CD4-positive, alpha-beta memory T cell (primary cell): ENCODE measurements at places on chromosomes 7 and 10.

DNA sequence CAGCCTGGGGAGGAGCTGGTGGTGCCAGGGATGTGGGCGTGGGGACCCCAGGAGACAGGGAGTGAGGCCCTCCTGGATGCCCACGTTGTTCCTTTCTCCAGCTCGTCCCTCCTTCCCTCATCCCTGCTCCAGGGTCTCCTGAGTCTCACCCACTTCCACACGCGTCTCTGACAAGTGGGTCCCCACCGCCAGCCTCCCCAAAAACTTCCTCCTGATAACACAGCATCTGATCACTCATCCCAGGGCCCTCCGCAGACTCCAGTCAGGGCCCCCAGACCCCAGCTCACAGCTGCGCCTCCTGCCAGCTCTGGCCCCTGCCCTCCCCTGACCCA, 60.6 kb upstream of the INPP5A start:
- H3K27ac ChIP-seq, result no peak overlapping the region
- H3K27me3 ChIP-seq, result no peaks in the 10 kb centered on the region
- H3K36me3 ChIP-seq, result no peaks in the 10 kb centered on the region
- DNase-seq, result no peak
- no peak overlapping the region for H3K4me3 ChIP-seq

DNA sequence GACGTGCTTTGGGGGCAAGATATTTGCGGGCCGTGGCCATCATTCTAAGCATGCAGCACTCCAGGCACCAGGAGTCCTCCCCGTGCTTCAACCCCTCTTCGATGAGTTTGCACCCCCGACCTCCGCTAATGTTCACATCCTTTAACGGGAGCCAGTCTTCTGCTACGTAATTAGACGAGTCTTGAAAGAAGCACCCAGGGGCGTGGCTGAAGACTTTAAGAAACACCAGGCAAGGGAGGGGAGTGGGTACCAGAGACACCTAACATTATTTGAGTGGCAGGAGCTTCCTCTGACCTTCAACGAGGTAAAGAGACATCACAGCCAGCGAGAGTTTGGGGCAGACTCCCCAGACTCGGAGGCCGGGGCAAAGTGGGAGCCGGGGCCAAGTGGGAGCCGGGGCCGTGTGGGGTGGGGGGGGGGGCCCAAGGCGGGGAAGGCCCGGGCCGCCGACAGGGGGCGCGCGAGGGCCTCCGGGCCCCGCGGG, 31.1 kb upstream of the TOMM7 start:
- no peaks in the 10 kb centered on the region for H3K36me3 ChIP-seq
- H3K27ac ChIP-seq, result peak overlapping the region; percentile 90
- no peaks in the 10 kb centered on the region for H3K27me3 ChIP-seq
- peaks cover 20% of the 10 kb centered on the region for H3K4me1 ChIP-seq

DNA sequence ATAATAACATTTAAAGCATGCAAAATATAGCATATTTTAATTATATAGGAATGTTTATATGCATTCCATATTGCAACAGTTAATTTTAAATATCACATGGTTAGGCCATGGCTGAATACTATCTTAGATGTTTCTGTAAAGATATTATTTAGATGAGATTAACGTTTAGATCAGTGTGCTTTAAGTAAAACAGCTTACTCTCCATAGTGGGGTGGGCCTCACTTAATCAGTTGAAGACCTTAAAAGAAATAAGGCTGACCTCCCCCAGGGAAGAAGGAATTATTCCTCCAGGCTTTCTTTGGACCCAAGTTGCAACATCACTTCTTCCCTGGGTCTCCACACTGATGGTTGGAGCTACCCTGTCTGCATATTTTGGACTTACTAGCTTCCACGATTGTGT, 1246.5 kb downstream of the TYW1 start:
- no peaks in the 10 kb centered on the region for H3K36me3 ChIP-seq
- no peaks in the 10 kb centered on the region for H3K27me3 ChIP-seq
- DNase-seq, result no peak

DNA sequence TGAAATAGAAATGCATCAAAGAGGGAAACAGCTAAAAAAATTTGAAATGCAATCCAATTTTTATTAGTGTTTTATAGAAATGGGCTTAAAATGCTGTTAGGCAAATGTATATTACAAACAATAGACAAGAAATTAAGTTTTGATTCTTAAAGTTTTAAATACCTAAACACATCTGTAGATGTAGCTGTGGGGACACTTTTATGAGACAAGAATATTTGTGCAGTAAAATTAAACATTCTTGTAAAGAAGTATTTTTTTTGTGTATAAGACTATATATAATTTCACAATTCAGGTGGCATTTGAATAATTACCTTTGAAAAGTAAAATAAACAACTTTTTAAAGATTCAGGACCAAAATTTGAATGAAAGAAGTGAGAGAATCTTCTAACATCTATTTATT, 1015.9 kb downstream of the REEP3 start:
- no peaks in the 10 kb centered on the region for H3K4me1 ChIP-seq
- H3K36me3 ChIP-seq, result no peaks in the 10 kb centered on the region
- H3K27ac ChIP-seq, result no peak overlapping the region
- no peaks in the 10 kb centered on the region for H3K27me3 ChIP-seq
- no peak for DNase-seq

GRCh38 chr10:98589691-98590090, 143.0 kb upstream of the HPS1 start:
- no peak overlapping the region for H3K27ac ChIP-seq
- H3K36me3 ChIP-seq, result no peaks in the 10 kb centered on the region
- H3K4me1 ChIP-seq, result no peaks in the 10 kb centered on the region
- no peaks in the 10 kb centered on the region for H3K27me3 ChIP-seq
- H3K4me3 ChIP-seq, result no peak overlapping the region

- no peaks in the 10 kb centered on the region for H3K36me3 ChIP-seq
- no peak overlapping the region for H3K27ac ChIP-seq
- H3K4me3 ChIP-seq, result no peak overlapping the region
- no peak for DNase-seq
- H3K4me1 ChIP-seq, result no peaks in the 10 kb centered on the region
Observed at GRCh38 chr10:129744134-129745111, 219.7 kb downstream of the EBF3 start.

GRCh38 chr7:156073366-156074052, 261.2 kb upstream of the SHH start:
- H3K36me3 ChIP-seq, result no peaks in the 10 kb centered on the region
- no peaks in the 10 kb centered on the region for H3K4me1 ChIP-seq
- H3K27ac ChIP-seq, result no peak overlapping the region
- no peak for DNase-seq

DNA sequence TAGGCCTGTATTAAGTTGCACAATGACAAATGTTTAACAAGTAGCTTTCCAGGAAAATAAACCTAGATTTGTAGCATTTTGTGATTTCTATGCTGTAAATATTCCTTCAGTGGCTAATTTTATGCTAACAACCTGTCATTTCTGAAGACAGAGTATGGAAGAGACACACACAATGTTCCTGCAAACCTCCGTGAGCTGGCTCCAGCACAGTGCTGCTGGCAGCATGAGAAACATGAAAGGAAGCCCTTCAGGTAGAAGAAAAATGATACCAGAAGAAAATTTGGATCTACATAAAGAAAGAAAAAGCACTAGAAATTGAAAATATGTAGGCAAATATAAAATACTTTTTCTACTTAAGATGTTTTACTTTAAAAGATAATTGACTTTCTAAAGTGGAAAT, 69.5 kb upstream of the CTTNBP2 start:
- H3K27ac ChIP-seq, result no peak overlapping the region
- no peaks in the 10 kb centered on the region for H3K4me1 ChIP-seq
- H3K36me3 ChIP-seq, result no peaks in the 10 kb centered on the region
- H3K27me3 ChIP-seq, result no peaks in the 10 kb centered on the region

- H3K4me1 ChIP-seq, result no peaks in the 10 kb centered on the region
- no peaks in the 10 kb centered on the region for H3K36me3 ChIP-seq
- no peak overlapping the region for H3K27ac ChIP-seq
- H3K27me3 ChIP-seq, result no peaks in the 10 kb centered on the region
Observed at GRCh38 chr10:58963723-58964124, 212.7 kb upstream of the PHYHIPL start.

GRCh38 chr7:2004841-2005725, 227.7 kb downstream of the MAD1L1 start:
- H3K4me3 ChIP-seq, result no peak overlapping the region
- no peak overlapping the region for H3K27ac ChIP-seq
- no peaks in the 10 kb centered on the region for H3K36me3 ChIP-seq
- no peak for DNase-seq

- H3K36me3 ChIP-seq, result no peaks in the 10 kb centered on the region
- no peak overlapping the region for H3K27ac ChIP-seq
- H3K27me3 ChIP-seq, result no peaks in the 10 kb centered on the region
- H3K4me1 ChIP-seq, result no peaks in the 10 kb centered on the region
- H3K4me3 ChIP-seq, result no peak overlapping the region
Observed at GRCh38 chr7:95690367-95690947, 81.9 kb upstream of the DYNC1I1 start.

DNA sequence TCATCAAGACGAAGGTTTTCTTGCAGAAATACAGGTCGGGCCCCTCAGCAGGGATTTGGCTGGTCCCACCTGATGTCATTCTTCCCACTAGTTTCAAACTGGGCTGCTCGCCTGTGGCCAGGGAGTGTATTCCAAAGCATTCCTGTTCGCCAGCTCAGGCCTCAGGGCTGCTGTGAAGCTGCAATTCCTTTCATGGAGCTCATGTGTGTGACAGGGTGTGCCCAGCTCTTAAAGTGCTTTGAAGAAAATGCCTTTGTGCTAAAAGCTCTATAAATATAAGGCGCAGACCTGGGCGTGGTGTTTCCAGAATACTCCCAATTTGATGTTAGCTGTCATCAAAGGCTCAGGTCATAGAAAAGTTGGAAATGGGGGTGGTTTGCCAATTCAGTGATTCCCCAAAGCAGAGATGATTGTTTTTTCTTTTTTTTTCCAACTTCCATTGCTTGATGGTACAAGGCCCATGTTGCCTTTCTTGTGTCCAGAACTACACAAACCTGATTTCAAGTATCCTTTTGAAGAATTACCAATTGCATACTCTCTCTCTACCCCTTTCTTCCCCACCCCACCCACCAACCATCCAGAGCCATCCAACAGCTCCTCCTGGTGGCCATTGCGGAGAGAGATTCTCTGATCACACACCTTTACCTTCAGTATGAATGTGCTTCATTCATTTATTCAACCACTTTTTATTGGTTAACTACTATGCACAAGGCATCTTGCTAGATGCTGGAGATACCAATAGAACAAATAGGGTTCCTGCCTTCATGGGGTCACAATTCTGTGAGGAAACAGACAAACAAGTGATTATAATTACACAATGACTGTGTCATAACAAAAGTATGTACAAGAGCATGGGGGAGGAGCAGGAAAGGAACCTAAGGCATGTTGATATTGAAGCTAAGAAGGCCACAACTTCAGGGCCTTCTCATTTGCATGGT, 297.3 kb upstream of the LYZL1 start:
- no peaks in the 10 kb centered on the region for H3K27me3 ChIP-seq
- DNase-seq, result peak; percentile 17
